ENCODE measurements at places on chromosomes 1 and 21.
A peak's percentile ranks its signal among the peaks of the same experiment; 100 is the strongest.

GRCh38 chr1:85321237-85321964 lies 45.0 kb upstream of the BCL10 start:
- DNase-seq = no peak

GRCh38 chr1:42035205-42035829 lies 116.6 kb upstream of the HIVEP3 start:
- DNase-seq = peak; percentile 76

GRCh38 chr1:228876187-228876586 lies 140.9 kb downstream of the RHOU start:
- no peak for DNase-seq

GRCh38 chr1:183097438-183098051 lies 74.3 kb downstream of the LAMC1 start:
- no peak for DNase-seq

- peak; percentile 51 for DNase-seq
These were observed 25.4 kb upstream of the ALDH4A1 start for GRCh38 chr1:18927654-18928272.

DNA sequence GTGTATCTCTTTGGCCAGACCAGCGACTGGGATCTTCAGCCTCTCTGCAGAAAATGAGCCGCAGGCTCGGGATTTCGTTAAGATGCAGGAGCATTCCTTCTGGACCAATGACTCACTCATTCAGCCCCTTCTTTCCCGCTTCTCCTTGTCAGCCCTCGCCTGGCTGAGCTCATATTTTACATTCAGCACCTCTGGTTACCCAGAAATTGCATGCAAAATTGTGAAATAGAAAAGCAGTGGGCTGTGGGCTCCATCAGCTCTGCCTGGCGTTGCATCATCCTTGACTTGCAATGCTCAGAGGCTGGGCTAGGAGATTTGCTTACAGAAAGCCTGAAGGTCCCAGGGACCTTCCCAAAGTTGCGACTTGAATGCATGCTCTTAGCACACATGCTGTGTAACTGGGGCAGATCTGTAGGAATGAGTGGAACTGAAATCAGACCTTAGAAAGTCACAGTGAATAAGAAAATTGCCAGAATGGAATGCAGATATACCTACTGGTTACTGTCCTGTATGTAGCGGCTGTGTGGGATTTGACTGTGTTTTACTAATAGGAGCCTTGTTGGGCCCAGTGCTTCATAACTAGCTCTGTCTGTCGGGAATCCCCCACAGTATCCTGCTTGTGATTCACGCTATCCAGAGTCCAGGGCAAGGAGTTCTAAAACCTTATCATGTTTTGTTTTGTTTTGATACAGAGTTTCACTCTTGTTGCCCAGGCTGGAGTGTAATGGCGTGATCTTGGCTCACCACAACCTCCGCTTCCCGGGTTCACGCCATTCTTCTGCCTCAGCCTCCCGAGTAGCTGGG lies 444.8 kb downstream of the KIF26B start:
- no peak for DNase-seq

GRCh38 chr1:1137256-1138045 lies 21.6 kb upstream of the C1orf159 start:
- peak; percentile 52 for DNase-seq

DNA sequence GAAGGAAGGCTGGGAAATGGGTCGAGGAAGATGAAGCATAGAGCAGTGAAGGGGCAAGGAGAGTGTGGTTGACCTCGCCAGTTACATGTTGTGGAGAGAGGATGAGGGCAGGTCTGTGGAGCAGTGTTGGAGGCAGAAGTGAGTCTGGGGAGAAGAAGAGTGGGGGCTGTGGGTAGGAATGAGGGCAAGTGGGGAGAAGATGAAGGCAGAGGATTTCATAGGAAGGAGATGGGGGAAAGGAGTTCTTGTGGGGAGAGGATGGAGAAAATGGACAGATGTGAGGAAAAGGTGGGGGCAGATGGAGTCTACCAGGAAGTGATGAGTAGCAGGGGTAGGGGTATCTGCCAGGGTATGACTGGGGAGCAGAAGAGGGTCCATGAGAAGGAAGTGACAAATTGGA lies 3.6 kb downstream of the ARMH1 start:
- DNase-seq = no peak

DNA sequence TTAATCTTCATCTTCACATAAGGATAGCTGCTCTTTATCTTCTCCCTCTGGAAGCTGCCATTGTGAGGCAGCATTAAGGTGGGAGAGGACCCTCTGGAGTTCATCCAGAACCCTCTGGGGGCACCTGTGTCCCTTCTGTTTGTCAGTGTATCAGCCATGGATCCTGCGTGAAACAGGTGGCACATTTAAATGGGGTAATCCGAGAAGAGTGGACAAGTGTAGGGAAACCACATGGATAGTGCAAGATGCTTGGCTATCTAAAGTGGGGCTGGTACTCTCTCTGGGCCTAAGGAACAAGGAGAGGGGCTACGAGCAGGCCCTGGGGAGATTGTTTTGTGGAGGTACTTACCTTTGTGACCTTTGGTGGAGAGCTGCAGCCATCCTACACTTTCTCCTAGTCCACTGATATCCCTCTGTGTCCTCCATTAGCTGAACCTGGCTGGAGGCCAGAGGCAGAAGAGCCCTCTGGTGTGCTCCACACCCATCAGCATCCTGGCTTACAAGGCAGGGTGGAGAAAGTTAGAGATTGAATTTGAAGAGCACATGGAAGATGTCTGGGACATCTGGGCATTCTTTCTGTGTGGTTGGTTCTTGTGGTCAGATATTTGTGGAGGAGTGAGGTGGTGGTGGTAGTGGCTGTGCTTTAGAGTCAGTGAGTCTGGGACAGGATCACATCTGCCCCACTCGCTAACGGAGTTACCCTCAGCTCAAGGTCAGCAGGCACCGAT lies 117.7 kb downstream of the FGGY start:
- no peak for DNase-seq

GRCh38 chr1:55078470-55078869 lies 39.1 kb downstream of the PCSK9 start:
- no peak for DNase-seq

DNA sequence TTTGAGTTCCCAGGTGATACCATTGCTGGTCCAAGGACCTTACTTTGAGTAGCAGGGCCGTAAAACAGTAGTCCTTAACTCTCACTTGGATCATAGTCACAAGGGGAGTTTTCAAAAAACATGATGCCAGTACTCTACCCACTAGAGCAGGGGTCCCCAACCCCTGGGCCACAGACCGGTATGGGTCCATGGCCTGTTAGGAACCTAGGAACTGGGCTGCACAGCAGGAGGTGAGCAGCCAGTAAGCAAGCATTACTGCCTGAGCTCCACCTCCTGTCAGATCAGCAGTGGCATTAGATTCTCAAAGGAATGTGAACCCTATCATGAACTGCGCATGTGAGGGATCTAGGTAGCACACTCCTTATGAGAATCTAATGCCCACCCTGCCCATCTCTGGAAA lies 39.7 kb upstream of the KCNQ4 start:
- no peak for DNase-seq

DNA sequence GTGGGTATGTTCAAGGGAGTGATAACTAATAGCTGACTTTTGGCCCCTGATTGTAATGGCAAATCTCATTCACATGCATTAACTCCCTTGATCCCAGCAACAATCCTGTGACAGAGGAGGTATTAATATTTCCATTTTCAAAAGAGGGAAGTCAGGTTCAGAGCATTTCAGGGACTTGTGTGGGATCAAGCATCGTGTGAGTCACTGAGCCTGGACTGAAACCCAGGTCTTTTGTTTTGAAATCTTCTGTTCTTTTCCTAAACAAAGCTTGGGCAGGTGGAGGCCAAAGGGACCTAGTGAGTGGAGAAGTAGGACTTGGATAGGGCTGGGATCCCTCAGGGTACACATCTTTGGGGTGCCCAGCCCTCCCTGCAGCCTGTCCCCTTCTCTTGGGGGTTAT lies 37.9 kb downstream of the ETNK2 start:
- no peak for DNase-seq

- no peak for DNase-seq
These were observed 84.7 kb downstream of the TRIM11 start for GRCh38 chr1:228321895-228322294.

DNA sequence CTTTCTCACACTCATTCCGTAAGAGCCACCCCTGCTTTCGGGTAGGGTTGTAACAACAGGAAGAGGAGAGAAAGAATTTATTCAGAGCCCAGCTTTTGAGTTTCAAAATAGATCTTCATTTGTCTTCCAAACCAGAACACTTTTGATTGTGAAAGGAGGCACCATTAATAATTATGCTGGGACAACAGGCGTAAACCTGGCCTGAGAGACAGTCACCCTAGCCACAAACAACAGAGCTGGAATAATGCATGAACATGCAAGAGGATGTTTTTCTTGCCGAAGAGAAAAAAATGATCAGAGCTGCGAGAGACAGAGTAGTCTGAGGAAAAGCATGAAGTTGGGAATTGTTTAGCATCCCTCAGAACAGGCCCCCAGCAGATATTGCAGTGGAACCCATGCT lies 18.5 kb upstream of the GREM2 start:
- DNase-seq = no peak

GRCh38 chr1:18954270-18955071 lies 2.0 kb downstream of the IFFO2 start:
- DNase-seq = no peak

GRCh38 chr1:113787663-113788062 lies 24.6 kb downstream of the RSBN1 start:
- no peak for DNase-seq

DNA sequence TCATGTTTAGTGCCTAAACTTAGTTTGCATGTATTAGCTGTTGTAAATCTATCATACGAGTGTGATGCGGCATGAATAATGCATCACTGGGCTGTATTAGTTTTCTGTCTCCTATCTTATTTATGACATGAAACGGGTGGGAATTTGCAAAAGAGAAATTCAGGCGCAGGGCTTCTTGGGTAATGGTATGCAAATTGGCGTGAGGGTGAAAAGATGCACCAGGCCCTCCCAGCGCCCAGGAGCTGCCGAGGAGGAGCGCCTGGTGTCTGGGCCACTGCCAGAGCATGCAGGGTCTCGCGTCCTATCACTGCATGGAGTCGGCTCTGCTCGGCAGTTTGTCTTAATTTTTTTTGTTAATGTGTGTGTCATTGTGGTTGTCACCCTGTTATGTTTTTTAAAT lies 82.9 kb upstream of the ACTL8 start:
- no peak for DNase-seq

DNA sequence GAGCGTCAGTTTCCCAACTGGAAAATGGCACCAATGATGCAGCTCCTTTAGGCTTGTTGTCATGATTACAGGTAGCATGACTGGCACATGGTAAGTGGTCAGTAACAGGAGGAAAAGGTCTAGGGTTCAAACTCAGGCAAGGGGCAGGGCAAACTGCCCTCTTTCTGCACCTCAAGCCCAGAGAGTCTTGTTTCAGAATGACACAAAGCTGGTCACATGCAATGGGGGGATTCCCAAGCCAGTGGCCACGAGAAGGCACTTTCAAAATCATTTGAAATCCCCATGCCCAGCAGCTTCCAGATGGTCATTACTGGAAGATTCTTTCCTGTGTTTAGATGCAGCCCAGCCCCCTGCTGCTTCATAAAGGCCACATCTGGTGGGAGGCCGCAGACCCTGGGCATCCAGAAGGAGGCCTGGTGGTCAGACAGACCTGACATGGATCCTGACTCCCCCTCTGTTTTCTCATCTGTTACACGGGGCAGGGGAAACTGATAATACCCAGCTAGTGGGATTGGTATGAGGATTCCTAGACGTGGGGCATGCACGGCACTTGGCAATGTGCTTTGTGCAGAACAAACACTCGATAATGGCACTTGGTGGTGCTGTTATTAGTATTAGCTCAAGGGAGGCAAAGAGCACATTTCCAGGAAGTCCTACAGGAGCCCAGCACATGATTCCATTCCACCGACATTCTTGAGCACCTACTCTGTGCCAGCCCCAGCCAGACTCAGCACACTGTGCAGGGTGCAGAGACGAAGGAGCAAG lies 6.9 kb upstream of the PLA2G2D start:
- DNase-seq = no peak

DNA sequence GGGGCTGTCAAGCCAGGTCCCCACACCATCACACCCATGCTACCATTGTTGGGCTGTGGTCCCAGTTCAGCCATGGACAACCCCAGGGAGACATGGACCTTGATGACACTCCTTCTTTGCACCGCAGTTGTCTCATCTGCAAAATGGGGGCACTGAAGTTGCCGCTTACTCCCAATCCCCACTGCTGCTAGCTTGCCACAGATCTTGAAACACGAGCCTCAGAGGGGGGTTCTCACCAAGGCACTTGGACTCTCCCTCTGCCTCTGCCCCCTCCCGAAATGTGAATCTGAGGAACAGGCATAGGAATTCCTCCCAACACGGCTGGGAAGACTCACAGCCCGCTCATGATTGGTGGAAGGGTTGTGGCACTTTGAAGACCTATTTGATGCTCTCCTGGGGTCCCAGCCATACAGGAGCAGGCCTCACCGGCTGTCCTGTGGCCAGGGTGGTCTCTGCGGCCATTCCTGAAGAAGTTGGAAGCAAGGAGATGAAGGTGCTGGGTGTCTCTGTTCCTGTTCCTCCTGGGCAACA lies 31.1 kb downstream of the RUNX3 start:
- no peak for DNase-seq

GRCh38 chr1:226447932-226448665 lies 40.2 kb upstream of the PARP1 start:
- DNase-seq = no peak

- DNase-seq = peak; percentile 59
These were observed 11.4 kb downstream of the FAM229A start for GRCh38 chr1:32350785-32351398.

- peak; percentile 42 for DNase-seq
These were observed 26.5 kb downstream of the LRRC38 start for GRCh38 chr1:13487143-13487868.

GRCh38 chr1:66402194-66402593 lies 131.8 kb upstream of the SGIP1 start:
- peak; percentile 53 for DNase-seq

- DNase-seq = peak; percentile 48
These were observed 53.8 kb upstream of the MROH9 start for GRCh38 chr1:170881268-170882265.

GRCh38 chr1:185860311-185860710 lies 126.1 kb downstream of the HMCN1 start:
- DNase-seq = no peak

- no peak for DNase-seq
These were observed 17.4 kb upstream of the LRIG2 start for GRCh38 chr1:113055570-113055969.

DNA sequence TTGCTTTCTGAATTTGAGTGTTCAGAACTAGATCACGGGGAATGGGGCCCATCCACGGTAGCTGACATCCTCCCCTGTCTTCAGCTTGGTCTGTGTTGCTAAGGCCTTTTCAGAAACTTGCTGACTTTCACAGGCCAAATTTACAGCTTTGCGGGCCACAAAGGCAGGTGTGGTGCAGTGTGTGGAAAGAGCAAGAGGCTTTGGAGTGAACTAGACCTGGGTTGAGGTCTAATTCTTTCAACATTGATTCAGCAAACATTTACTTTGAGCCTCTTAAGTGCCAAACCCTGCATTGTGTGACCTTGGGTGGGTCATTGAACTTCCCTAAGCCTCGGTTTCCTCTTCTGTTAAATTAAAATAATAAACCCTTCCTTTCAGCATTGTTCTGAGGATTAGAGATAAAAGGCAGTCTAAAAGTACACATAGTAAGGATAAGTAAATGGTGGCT lies 24.3 kb downstream of the STPG1 start:
- DNase-seq = peak; percentile 85

GRCh38 chr1:87151500-87152421 lies 176.9 kb upstream of the LMO4 start:
- DNase-seq = peak; percentile 93

- DNase-seq = no peak
These were observed 9.0 kb upstream of the DMRTB1 start for GRCh38 chr1:53450225-53450624.

- peak; percentile 46 for DNase-seq
These were observed 8.9 kb upstream of the TADA1 start for GRCh38 chr1:166884971-166885370.
